ENCODE measurements at places on chromosomes 6 and 20.
A peak's percentile ranks its signal among the peaks of the same experiment; 100 is the strongest.

GRCh38 chr6:4858194-4859015, 82.2 kb downstream of the CDYL start:
- H3K4me3 ChIP-seq: no peak overlapping the region
- H3K36me3 ChIP-seq: peaks cover 10% of the 10 kb centered on the region
- DNase-seq: no peak
- no peak overlapping the region for H3K27ac ChIP-seq
- H3K4me1 ChIP-seq: peaks cover 51% of the 10 kb centered on the region

DNA sequence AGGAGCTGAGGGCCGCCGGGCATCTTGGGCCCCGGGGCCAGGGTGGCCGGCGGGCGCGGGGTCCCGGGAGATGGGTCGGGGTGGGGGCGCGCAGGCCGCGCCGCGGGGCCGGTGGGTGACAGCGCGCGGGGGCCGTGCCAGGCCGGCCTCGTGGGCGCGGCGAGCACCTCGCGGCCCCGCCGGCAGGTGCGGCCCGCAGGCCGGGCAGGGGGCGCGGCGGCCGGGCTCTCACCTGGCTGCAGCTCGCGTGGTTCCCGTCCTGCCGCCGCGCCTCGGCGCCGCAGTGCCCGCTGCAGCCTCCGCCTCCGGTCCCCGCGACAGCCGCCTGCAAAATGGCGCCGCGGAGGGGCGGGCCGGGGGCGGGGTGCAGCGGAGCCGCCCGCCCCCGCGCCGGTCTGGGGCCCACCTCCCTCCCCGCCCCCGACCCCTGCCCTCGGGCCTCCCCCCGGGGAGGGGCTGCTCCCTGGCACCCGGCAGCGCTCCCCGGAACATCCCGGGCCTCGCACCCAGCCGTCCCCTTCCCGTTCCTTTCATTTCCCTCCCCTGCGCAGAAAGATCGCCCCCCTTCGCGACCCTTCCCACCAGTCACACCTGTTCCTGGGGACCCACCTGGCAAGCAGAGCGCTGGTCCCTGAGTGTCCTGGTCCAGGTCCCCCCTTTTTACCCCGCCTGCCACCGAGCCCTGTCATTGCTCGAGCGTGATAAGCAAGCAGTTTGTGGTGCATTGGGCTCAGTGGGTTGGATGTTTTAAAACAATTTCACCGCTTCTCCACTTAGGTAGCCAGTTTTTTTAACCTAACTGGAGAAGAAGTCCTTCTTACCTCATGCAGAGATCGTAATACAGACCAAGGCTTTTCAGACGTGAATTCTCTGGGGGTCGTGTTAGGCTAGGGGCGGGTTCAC, at the start of gene SLC23A2:
SLC23A2 (minus strand) TSS at position 337 of the 903 bp plus-strand sequence. CDS start 68,948 bp downstream, outside the sequence.
- H3K27ac ChIP-seq: peak within 1 kb of the TSS; percentile 91
- H3K36me3 ChIP-seq: peaks cover 6% of the 10 kb centered on the region
- no peaks in the 10 kb centered on the region for H3K27me3 ChIP-seq
- peak within 1 kb of the TSS; percentile 91 for H3K4me3 ChIP-seq
- peaks cover 39% of the 10 kb centered on the region for H3K4me1 ChIP-seq

GRCh38 chr6:69232008-69232407, 564.8 kb downstream of the LMBRD1 start:
- DNase-seq: no peak
- H3K27me3 ChIP-seq: no peaks in the 10 kb centered on the region
- no peak overlapping the region for H3K27ac ChIP-seq
- H3K4me3 ChIP-seq: no peak overlapping the region
- no peaks in the 10 kb centered on the region for H3K36me3 ChIP-seq

DNA sequence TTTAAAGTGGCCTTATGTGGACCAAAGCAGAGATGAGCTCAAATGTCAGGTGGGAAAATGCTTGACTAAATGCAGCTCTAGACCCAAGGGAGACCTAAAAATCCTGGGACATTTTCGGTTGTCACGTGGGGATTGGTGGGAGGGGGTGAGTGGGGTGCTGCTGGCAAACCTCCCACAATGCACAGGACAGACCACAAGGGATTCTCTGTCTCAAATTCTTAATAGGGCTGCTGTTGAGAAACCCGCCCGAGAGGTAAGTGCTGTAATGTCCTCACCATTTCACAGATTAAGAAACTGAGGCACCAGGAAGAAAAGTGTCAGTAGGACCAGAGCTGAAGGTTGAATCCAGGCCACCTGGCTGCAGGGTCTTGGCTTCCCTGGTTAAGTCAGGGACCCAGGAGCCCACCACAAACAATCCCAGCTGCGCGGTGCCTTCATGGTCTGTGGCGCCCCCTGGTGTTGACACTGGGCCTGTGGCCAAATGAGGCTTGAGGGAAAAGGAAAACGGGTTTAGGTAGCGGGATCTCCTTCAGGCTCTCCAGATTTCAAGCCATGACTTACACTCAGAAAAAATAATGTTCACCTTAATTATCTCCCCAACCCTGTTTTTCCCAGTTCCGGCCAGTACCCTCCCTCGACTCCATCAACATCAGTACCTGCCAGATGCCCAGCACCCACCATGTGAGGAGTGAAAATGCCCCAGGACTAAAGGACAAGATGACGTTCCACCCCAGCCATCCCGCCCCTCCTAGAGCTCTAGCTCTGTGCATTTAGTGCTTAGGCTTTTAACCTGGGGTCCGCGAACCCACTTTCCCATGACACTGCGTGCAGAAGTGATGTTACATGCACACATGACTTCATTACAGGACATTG, 7.2 kb downstream of the HLA-G start:
- DNase-seq: peak; percentile 63
- H3K4me1 ChIP-seq: no peaks in the 10 kb centered on the region
- H3K36me3 ChIP-seq: no peaks in the 10 kb centered on the region
- H3K27ac ChIP-seq: no peak overlapping the region
- peaks cover 44% of the 10 kb centered on the region for H3K27me3 ChIP-seq
- H3K4me3 ChIP-seq: no peak overlapping the region

GRCh38 chr6:36999751-37000125, 5.7 kb upstream of the FGD2 start:
- H3K4me1 ChIP-seq: no peaks in the 10 kb centered on the region
- H3K4me3 ChIP-seq: no peak overlapping the region
- no peaks in the 10 kb centered on the region for H3K36me3 ChIP-seq
- H3K27me3 ChIP-seq: peaks cover 3% of the 10 kb centered on the region
- H3K27ac ChIP-seq: no peak overlapping the region
- no peak for DNase-seq

- H3K27ac ChIP-seq: no peak overlapping the region
- H3K4me1 ChIP-seq: peaks cover 19% of the 10 kb centered on the region
- H3K27me3 ChIP-seq: no peaks in the 10 kb centered on the region
- peaks cover 13% of the 10 kb centered on the region for H3K36me3 ChIP-seq
- DNase-seq: peak; percentile 61
Measured at GRCh38 chr6:132768051-132768517, 10.4 kb upstream of the VNN2 start.

- H3K27me3 ChIP-seq: no peaks in the 10 kb centered on the region
- no peak overlapping the region for H3K27ac ChIP-seq
- H3K4me1 ChIP-seq: no peaks in the 10 kb centered on the region
- H3K4me3 ChIP-seq: no peak overlapping the region
- H3K36me3 ChIP-seq: peaks cover 59% of the 10 kb centered on the region
Measured at GRCh38 chr6:43544461-43544860, 27.6 kb downstream of the POLR1C start.

- peaks cover 33% of the 10 kb centered on the region for H3K36me3 ChIP-seq
- H3K4me1 ChIP-seq: peaks cover 38% of the 10 kb centered on the region
- H3K4me3 ChIP-seq: peak overlapping the region; percentile 62
- peak overlapping the region; percentile 35 for H3K27ac ChIP-seq
- H3K27me3 ChIP-seq: peaks cover 7% of the 10 kb centered on the region
- no peak for DNase-seq
Measured at GRCh38 chr6:90297115-90297866, 648 bp upstream of the BACH2 start.

DNA sequence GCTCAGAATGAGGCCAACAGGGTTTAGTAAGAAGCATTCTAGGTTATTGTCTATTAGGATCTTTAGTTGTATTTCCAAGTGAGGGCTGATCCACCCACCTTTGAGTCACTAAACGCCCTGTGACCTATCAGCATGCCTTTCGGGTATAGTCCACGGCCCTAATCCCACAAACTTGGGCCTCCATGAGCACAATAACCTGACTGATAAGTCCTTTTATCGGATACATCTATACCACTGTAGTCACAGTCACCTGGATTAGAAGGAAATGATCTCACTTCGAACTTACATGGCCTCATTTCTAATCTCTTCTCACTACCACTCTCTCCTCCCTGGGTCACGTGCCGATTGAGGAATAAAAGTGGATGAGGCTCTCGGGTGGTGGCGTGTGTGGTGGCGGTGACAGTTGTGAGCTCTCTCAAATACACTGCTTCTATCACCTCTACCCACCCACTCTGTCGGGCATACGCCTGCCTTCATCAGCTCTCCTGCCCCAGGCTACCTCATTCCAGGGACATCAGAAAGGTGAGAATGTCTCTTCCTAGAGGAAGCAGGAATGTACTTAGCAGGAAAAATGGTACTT, 65.2 kb downstream of the TRAM2 start:
- no peaks in the 10 kb centered on the region for H3K27me3 ChIP-seq
- H3K36me3 ChIP-seq: peaks cover 3% of the 10 kb centered on the region
- H3K4me1 ChIP-seq: peaks cover 7% of the 10 kb centered on the region
- no peak overlapping the region for H3K4me3 ChIP-seq
- DNase-seq: no peak
- H3K27ac ChIP-seq: no peak overlapping the region

- H3K4me1 ChIP-seq: no peaks in the 10 kb centered on the region
- H3K4me3 ChIP-seq: no peak overlapping the region
- H3K27me3 ChIP-seq: peaks cover 20% of the 10 kb centered on the region
- peak; percentile 41 for DNase-seq
Measured at GRCh38 chr6:106927531-106928398, 46.8 kb downstream of the CD24 start.

GRCh38 chr6:106077170-106077569, 9.0 kb upstream of the PRDM1 start:
- H3K4me1 ChIP-seq: no peaks in the 10 kb centered on the region
- DNase-seq: no peak
- H3K4me3 ChIP-seq: no peak overlapping the region
- no peaks in the 10 kb centered on the region for H3K36me3 ChIP-seq
- no peak overlapping the region for H3K27ac ChIP-seq

DNA sequence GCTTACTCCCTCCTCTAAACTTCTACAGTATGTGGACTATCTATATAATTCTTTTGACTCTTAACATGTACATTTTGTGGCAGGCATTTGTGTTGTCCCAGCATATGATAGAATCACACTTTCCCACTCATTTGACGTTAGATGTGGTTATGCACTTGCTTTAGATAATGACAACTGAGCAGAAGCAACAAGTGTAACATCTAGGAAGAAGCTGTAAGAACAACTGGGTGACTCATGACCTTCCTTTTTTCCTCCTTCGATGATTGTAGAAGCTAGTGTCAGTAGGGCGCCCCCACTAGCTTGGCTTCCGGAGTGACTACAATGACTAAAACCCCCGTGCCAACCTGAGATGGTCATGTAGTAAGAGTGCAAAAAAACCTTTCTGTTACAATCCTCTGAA, 74.6 kb upstream of the CEP85L start:
- peak overlapping the region; percentile 90 for H3K27ac ChIP-seq
- peak; percentile 94 for DNase-seq
- no peaks in the 10 kb centered on the region for H3K27me3 ChIP-seq
- peak overlapping the region; percentile 42 for H3K4me3 ChIP-seq
- peaks cover 66% of the 10 kb centered on the region for H3K4me1 ChIP-seq
- H3K36me3 ChIP-seq: no peaks in the 10 kb centered on the region

- no peak for DNase-seq
- H3K4me1 ChIP-seq: no peaks in the 10 kb centered on the region
- no peak overlapping the region for H3K27ac ChIP-seq
- no peaks in the 10 kb centered on the region for H3K36me3 ChIP-seq
Measured at GRCh38 chr6:133248241-133249001, 7.3 kb downstream of the EYA4 start.

DNA sequence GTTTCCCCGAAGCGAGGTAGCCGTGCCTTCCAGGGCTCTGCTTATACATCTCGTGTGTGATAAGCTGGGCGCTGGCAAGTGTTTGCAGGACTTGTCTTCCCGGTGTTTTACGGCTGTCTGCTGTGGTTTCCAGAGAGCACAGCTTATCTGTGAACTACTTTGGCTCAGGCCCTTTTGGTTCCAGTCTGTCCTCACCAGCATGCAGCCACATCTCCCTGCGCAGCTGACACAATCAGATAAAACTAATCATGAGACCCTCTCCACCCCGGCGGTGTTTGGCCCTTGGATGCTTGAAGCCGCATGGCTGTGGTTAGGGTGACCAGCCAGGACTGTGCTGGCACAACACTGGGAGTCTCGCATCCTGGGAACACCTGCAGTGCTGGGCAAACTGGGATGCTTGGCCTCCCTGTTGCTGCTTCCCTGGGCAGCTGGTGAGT, 241.8 kb upstream of the FOXQ1 start:
- H3K27ac ChIP-seq: no peak overlapping the region
- no peaks in the 10 kb centered on the region for H3K4me1 ChIP-seq
- no peak overlapping the region for H3K4me3 ChIP-seq
- DNase-seq: no peak
- H3K27me3 ChIP-seq: peaks cover 3% of the 10 kb centered on the region

GRCh38 chr6:35317483-35318195, 20.0 kb downstream of the DEF6 start:
- H3K27ac ChIP-seq: peak overlapping the region; percentile 43
- DNase-seq: no peak
- no peak overlapping the region for H3K4me3 ChIP-seq

- no peak overlapping the region for H3K4me3 ChIP-seq
- H3K4me1 ChIP-seq: peaks cover 26% of the 10 kb centered on the region
- no peak for DNase-seq
- peaks cover 9% of the 10 kb centered on the region for H3K27me3 ChIP-seq
- H3K27ac ChIP-seq: no peak overlapping the region
- H3K36me3 ChIP-seq: no peaks in the 10 kb centered on the region
Measured at GRCh38 chr20:50004229-50004628, 21.4 kb downstream of the SNAI1 start.

DNA sequence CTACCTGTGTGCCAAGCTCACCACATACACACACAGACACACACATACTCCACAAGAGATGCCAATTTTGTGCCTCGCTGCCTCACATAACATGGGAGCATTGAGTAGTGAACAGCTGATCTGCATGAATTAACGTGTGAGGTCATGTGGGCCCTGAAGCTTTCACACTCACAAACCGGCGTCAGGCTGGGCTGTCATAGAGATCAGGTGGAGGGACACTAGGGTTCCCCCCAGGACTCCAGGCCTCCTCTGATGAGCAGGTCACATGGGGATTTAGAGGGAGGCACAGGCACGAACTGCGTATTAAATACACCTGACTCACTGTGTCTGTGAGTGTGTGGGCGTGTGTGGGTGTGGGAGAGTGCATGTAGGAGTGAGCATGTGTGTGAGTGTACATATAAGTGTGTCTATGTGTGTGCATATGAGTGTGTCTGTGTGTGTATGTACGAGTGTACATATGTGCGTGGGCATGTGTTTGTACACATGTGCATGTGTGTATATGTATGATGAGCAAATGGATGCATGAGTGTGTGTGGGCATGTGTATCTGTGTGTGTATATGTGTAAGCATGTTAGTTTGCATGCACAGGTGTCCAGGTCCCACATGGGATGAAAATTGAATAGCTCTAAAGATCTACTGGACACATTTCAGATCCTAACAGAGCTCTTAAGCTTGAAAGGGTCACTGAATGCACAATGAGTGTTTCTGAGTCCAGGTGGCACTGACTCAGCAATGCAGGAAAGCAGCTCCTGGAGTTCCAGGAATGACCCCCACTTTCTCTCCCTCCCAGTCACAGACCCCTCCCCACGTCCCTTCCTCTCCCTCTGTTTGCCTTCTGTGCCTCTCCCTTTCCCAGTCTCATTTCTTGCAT, 336.6 kb downstream of the PREX1 start:
- H3K36me3 ChIP-seq: no peaks in the 10 kb centered on the region
- no peak overlapping the region for H3K27ac ChIP-seq
- peaks cover 2% of the 10 kb centered on the region for H3K27me3 ChIP-seq
- DNase-seq: no peak
- H3K4me3 ChIP-seq: no peak overlapping the region
